ENCODE measurements at places on chromosomes 12 and 14. TPM values are rescaled to one million over a fixed set of nuclear protein-coding genes. Genes with fewer than 3 reads are reported as not detected.

Gene PRICKLE1
- total RNA-seq, result 9.5 TPM

Gene PAPLN
- 18.3 TPM for total RNA-seq

Gene CD163
- 77.0 TPM for total RNA-seq

Gene EML1
- 12.1 TPM for total RNA-seq

DNA sequence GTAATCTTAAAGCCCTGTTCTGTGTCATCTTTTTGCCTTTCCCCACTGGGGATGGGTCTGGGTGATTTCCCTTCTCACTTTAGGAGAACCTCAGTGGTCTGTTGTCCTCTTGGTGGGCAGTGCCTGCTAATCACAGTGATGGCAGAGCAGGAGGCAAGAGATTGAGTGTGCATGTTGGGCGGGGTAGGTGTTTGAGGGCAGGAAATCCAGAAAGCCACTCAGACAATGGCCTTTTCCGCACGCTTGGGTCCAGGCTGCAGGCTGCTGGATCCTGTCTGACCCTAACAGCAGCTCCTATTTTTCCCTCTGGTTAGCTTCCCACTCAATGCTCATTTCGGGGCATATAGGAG is 13.7 kb upstream of the ITGA5 start:
- DNase-seq, result no peak

DNA sequence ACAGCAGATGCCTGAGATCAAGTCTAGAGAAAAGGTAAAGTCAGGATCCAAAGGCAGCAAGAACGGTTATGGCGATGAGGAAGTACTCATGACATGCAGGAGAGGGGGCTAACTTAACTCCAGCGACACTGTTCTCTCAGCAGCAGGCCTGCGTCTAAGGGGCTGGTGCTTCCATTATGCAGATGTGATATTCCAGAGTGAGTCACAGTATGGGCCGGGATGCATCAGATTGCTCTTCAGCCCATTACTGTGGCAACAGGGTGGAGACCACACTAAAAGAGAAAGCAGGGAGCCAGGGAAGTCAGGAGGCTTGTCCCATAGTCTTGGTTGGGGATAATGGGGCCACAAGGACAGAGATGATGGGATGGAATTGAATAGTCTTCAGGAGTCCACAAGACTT is 151.8 kb upstream of the NTF3 start:
- no peak for DNase-seq
